ENCODE measurements at places on chromosomes 2 and 18.

GRCh38 chr2:237269138-237269875 lies 144.7 kb downstream of the COL6A3 start:
- H3K4me3 ChIP-seq: no peak overlapping the region
- H3K27me3 ChIP-seq: no peaks in the 10 kb centered on the region
- H3K36me3 ChIP-seq: no peaks in the 10 kb centered on the region

GRCh38 chr2:234406085-234406484 lies 90.8 kb downstream of the ARL4C start:
- H3K27ac ChIP-seq: no peak overlapping the region
- no peaks in the 10 kb centered on the region for H3K36me3 ChIP-seq
- no peaks in the 10 kb centered on the region for H3K4me1 ChIP-seq
- H3K4me3 ChIP-seq: no peak overlapping the region
- no peak for DNase-seq
- no peaks in the 10 kb centered on the region for H3K27me3 ChIP-seq

DNA sequence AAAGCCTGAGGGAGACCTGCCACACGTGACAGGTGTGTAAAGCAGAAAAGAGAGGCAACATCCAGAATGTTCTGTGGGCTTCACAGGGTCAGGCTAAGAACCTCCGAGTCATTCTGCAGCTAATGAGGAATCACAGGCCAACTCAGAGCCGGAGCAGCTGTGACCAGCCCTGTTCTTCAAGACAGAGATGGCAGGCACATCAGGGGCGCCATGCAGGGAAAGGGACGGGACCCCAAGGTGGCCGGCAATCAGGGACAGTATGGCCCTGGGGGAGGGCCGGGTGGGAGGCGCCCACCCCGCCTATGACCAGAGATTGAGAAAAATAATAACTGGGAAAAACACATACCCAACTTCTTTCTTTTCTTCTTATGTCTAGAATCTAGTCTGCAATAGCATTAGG lies 316.7 kb upstream of the SALL3 start:
- no peak overlapping the region for H3K4me3 ChIP-seq
- no peak overlapping the region for H3K27ac ChIP-seq
- no peaks in the 10 kb centered on the region for H3K4me1 ChIP-seq
- peaks cover 9% of the 10 kb centered on the region for H3K36me3 ChIP-seq

- DNase-seq: no peak
- no peak overlapping the region for H3K27ac ChIP-seq
- no peaks in the 10 kb centered on the region for H3K36me3 ChIP-seq
These were observed 58.7 kb downstream of the L3MBTL4 start for GRCh38 chr18:6355789-6356589.

DNA sequence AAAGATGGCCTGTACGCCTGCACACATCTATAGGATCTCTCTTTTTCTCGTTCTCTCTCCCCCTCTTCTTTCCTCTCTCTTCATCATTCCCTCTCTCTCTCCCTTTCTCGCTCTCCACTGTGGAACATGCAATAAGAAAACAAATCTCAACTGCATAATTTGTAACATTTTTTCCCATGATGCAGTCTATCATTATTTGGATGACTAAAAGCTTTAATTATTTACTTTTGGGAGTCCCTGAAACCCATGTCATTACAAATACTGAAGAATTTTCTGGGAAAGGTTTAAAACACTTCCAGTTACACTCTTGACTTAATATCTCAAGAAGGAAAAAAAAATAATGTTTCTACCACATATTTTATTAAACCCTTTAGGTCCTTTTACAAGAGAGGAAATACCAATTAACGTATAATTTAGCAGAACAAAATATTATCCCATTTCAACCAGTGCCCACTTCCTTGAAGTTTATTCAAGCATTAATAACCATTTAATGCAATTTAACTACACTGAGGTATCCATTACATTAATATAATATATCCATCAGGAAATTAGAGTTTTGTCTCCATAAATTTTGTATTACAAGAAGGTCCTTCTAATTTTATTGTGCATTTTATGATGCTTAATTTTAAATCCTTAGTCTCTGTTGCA lies 1615.2 kb upstream of the ACVR2A start:
- no peaks in the 10 kb centered on the region for H3K36me3 ChIP-seq
- H3K4me3 ChIP-seq: no peak overlapping the region
- DNase-seq: no peak
- no peaks in the 10 kb centered on the region for H3K27me3 ChIP-seq

- H3K36me3 ChIP-seq: peaks cover 3% of the 10 kb centered on the region
- no peak overlapping the region for H3K4me3 ChIP-seq
- peaks cover 16% of the 10 kb centered on the region for H3K4me1 ChIP-seq
These were observed 51.0 kb downstream of the FAM168B start for GRCh38 chr2:131042148-131042775.

GRCh38 chr2:181275643-181276070 lies 181.5 kb upstream of the ITGA4 start:
- peaks cover 2% of the 10 kb centered on the region for H3K27me3 ChIP-seq
- H3K4me3 ChIP-seq: no peak overlapping the region
- no peak overlapping the region for H3K27ac ChIP-seq
- no peaks in the 10 kb centered on the region for H3K4me1 ChIP-seq
- no peaks in the 10 kb centered on the region for H3K36me3 ChIP-seq

- no peak overlapping the region for H3K27ac ChIP-seq
- no peak for DNase-seq
- no peak overlapping the region for H3K4me3 ChIP-seq
- H3K36me3 ChIP-seq: peaks cover 7% of the 10 kb centered on the region
- H3K27me3 ChIP-seq: peaks cover 4% of the 10 kb centered on the region
These were observed 508.3 kb upstream of the MYT1L start for GRCh38 chr2:2839393-2839781.

DNA sequence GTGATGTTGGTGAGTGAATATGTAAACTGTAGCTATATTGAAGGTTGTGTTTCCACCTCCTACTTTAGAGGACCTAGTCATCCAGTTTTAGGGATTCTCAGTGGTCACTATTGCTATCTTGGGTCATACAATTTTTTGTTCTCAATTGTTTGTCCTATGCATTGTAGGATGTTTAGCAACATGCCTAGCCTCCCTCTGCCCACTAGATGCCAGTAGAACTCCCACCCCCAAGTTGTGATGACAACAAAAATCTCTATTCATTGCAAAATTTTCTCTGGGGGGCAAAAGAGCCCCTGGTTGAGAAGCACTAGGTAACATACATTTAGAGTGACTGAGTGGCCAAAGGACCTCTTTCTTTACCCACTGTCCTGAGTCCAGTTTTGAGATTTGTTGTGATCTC lies 87.3 kb downstream of the LRRTM4 start:
- H3K4me3 ChIP-seq: no peak overlapping the region
- no peak for DNase-seq
- no peaks in the 10 kb centered on the region for H3K36me3 ChIP-seq
- H3K27me3 ChIP-seq: no peaks in the 10 kb centered on the region
- H3K4me1 ChIP-seq: no peaks in the 10 kb centered on the region
- no peak overlapping the region for H3K27ac ChIP-seq

- DNase-seq: peak; percentile 83
- H3K4me1 ChIP-seq: peaks cover 2% of the 10 kb centered on the region
- H3K27ac ChIP-seq: peak overlapping the region; percentile 98
- H3K27me3 ChIP-seq: peaks cover 3% of the 10 kb centered on the region
These were observed 881 bp upstream of the FAM161A start for GRCh38 chr2:61854564-61855317.

- peaks cover 7% of the 10 kb centered on the region for H3K36me3 ChIP-seq
- H3K27ac ChIP-seq: no peak overlapping the region
- H3K4me1 ChIP-seq: peaks cover 2% of the 10 kb centered on the region
- H3K27me3 ChIP-seq: peaks cover 3% of the 10 kb centered on the region
- DNase-seq: no peak
- no peak overlapping the region for H3K4me3 ChIP-seq
These were observed 114.7 kb upstream of the OTOS start for GRCh38 chr2:240255165-240255491.

- DNase-seq: no peak
- no peak overlapping the region for H3K4me3 ChIP-seq
- no peaks in the 10 kb centered on the region for H3K4me1 ChIP-seq
- H3K27me3 ChIP-seq: no peaks in the 10 kb centered on the region
These were observed 44.6 kb upstream of the TUBA3D start for GRCh38 chr2:131431336-131431735.

DNA sequence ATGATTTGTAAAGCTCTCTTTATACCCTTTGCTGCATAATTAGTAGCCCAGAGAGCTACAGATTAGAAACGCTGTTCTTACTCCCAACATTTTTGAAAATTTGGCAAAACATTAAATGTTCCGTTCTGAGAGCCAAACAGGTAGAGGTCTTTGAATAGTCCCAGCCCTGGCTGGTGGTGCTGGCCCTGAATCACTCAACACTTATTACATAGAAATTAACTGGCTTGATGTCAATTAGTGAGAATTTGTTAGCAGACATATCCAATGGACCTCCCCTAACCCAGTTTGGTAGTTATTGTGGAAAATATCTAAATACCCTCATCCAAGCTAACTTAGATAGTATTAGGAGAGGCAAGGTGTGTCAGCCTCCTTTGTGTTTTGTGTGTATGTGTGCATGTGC lies 440.7 kb downstream of the MTX2 start:
- H3K36me3 ChIP-seq: no peaks in the 10 kb centered on the region
- no peak for DNase-seq
- H3K4me3 ChIP-seq: peak overlapping the region; percentile 23

DNA sequence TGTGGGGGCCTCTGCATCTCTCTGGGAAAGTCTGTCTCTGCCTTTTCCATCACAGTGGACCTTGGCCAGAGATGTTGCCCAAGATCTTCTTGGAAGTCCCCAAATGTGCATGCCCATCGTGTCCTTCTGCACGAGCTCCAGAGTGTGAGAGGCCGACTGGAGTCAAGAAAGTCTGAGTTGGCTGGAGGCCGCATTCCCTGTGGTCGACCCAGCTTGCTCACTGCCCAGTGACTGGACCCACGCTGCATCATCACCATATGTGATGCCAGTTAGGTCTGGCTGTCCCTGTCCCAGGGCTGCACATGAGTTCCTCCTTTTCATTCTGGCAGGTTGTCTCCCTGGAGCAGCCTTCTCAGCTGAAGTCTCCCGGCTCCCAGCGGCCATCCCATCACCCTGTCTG lies 93.8 kb downstream of the ARL4C start:
- no peak for DNase-seq
- H3K4me1 ChIP-seq: no peaks in the 10 kb centered on the region
- no peaks in the 10 kb centered on the region for H3K36me3 ChIP-seq
- no peak overlapping the region for H3K4me3 ChIP-seq

- no peak overlapping the region for H3K27ac ChIP-seq
- H3K27me3 ChIP-seq: peaks cover 6% of the 10 kb centered on the region
- H3K36me3 ChIP-seq: no peaks in the 10 kb centered on the region
- DNase-seq: no peak
- H3K4me1 ChIP-seq: peaks cover 4% of the 10 kb centered on the region
These were observed 27.1 kb upstream of the STEAP3 start for GRCh38 chr2:119196301-119197125.

DNA sequence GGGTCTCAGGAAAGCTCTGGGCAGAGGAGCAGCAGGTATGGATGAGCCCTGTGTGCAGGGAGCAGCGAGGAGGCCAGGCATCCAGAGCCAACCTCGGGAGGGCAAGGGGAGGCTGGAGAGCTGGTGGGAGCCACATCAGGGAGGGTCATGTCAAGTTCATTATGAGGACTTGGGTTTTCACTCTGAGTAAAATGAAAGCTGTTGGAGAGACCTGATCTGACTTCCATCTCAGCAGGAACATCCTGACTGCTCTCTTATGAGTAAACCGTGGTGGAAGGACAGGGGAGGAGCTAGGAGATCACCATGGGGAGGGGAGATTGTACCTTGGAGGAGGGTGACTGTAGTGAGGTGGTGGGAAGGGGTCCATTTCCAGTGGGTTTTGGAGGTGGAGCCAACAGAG lies 209.8 kb downstream of the LDLRAD4 start:
- DNase-seq: no peak
- no peaks in the 10 kb centered on the region for H3K4me1 ChIP-seq
- H3K4me3 ChIP-seq: no peak overlapping the region
- peaks cover 8% of the 10 kb centered on the region for H3K27me3 ChIP-seq

DNA sequence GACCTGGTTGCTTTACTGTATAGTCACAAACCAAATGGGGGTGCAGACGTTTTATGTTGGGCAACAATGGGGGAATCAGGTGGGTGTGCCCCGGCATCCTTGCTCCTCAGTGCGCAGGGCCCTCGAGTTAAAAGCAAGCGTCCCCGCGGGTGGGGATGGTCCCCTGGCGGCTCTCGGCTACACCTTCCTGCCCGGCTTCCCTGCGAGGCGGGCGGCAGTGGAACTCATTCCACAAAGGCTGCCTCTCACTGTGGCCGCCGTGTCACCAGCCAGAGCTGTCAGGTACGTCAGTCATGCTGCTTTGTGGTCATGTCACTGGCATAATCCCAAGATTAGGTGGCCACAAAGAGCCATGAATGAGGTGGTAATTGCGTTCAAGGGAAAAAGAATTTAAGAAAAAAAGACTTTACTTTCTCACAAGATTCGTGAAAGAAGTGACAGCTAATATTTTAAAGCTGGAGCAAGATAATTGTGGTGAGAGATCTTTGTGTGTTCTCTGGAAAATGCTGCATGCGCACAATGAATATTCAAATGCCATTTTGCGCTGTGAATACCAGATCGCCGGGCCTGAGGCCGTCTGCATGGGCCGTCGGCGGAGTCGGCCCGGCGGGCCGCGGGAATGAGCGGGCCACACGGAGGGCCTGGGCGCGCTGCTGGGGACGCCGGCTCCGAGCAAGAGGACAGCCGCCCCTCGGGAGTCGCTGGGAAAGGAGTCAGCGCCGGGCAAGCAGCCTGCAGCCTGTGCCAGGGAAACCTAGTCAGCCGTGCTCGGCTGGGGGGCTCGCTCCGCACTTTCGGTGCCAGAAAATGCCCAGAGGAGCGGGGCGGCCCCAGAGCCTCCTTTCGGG lies 82.3 kb upstream of the LDLRAD4 start:
- no peak overlapping the region for H3K27ac ChIP-seq
- H3K4me3 ChIP-seq: peak overlapping the region; percentile 84
- H3K4me1 ChIP-seq: peaks cover 1% of the 10 kb centered on the region
- peak; percentile 61 for DNase-seq
- H3K36me3 ChIP-seq: peaks cover 29% of the 10 kb centered on the region
- peaks cover 15% of the 10 kb centered on the region for H3K27me3 ChIP-seq

DNA sequence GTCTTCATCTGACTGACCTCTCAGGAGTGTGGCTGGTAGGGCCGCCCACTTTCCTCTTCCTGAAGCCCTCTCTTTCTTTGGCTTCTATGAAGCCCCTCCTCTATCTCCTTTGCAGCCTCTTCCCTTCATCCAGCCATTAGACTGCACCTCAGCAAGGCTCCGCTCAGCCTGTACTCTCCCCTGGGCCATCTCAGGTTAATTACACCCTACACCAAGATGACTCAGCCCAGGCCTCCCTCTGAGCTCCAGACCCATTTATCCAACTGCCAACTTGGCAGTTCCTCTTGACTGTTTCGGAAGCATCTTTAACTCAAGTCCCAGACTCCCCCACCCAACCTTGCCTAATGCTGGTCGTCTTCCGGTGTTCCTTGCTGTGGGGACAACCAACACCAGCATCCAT lies 5.8 kb upstream of the WNT6 start:
- H3K4me3 ChIP-seq: no peak overlapping the region
- peaks cover 13% of the 10 kb centered on the region for H3K4me1 ChIP-seq
- no peaks in the 10 kb centered on the region for H3K36me3 ChIP-seq

DNA sequence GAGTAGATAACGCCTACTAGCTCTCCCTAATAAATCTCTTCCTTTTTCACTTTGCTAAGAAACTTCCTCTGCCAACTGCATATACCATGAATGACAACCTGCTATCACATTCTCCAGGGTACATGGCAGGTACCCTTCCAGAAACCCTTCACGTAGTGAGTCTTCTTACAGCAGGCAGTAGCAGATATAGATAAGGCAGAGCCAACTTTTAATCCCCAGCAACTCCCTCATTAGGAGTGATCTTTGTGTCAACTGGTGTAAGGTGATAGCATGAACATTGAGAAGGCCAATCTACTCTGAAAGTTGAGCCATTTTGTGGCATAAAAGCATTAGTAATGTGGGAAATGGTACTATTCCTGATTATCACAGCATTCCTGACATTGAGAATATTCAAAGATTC lies 5.7 kb upstream of the STK17B start:
- H3K27ac ChIP-seq: no peak overlapping the region
- no peak overlapping the region for H3K4me3 ChIP-seq
- no peaks in the 10 kb centered on the region for H3K4me1 ChIP-seq
- H3K27me3 ChIP-seq: peaks cover 2% of the 10 kb centered on the region
- no peak for DNase-seq
